Astrocyte (in vitro differentiated cells and primary cell): ENCODE measurements at places on chromosomes 16 and 17.

DNA sequence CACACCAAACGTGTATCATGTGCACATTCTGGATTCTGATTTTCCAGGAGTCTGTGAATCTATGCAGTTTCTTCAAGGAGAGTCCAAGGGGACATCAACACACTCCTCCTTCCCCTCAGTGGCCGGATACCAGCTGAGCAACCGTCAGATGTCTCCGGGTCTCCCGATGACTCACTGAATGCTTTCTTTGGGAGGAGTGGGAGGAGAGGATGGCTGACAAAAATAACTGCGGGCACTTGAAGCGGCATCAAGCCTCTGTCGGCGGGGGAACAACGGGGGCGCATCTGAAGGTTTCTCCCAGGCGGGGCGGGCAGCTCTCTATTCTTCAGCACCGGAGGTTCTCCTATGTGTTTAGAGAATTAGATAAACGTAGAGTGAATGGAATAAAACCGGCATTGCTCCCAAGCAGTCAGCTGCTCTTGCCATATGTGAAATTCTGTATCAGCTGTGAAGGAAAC lies 24.6 kb upstream of the LRRC75A start:
- H3K27ac ChIP-seq = peak overlapping the region; percentile 2
- H3K4me1 ChIP-seq = peaks cover 17% of the 10 kb centered on the region
- H3K4me3 ChIP-seq = peak overlapping the region; percentile 49
- peak; percentile 78 for DNase-seq
- no peaks in the 10 kb centered on the region for H3K27me3 ChIP-seq

DNA sequence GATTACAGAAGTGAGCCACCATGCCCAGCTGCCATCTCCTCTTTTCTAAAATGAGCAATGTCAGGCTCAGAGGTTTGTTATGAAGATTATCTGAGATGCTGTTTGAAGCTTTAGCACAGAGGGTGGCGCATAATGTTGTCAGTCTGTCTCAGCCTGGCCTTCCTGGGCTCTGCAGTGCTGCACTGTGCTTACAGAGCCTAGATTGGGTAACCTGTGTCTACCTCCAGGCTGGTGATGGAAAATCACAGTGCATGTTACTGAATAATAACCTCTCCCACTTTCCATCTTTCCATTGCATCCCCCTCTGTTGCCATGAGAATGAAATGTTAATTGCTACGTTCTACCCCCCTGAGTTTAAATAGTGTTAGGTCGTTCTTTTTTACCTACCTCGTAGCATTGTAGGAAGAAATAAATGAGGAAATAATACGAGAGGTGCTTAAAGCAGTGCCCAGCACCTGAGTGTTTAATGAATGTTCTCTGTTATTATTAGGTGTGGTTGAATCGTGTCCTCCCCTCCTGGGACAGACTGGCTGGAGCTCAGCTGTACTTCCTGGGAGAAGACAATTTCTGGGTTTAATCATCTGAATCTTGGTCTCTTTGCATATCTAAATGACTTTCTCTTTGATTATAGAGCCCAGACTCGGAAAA lies 6.2 kb downstream of the LDAF1 start:
- H3K27me3 ChIP-seq = no peaks in the 10 kb centered on the region
- no peaks in the 10 kb centered on the region for H3K36me3 ChIP-seq
- DNase-seq = no peak
- peaks cover 12% of the 10 kb centered on the region for H3K4me1 ChIP-seq

DNA sequence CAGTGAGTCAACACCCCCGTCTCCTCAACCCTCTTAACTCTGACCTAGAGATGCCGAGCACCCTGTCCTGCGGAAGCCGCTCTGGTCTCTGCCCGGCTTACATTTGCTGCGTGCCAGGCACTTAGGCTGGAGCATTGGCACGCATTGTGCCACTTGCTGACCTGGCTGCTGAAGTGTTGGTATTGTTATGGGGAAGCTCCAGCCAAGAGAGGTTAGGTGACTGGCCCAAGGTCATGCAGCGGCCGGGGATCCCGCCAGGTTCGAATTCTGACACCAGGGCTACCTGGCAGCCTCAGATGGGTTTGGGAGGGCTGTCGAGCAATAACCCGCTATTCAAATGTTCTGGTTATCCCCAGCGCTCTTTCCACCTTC lies 5.0 kb upstream of the HSD17B1 start:
- no peaks in the 10 kb centered on the region for H3K36me3 ChIP-seq
- H3K4me1 ChIP-seq = no peaks in the 10 kb centered on the region
- H3K4me3 ChIP-seq = no peak overlapping the region
- no peak overlapping the region for H3K27ac ChIP-seq

DNA sequence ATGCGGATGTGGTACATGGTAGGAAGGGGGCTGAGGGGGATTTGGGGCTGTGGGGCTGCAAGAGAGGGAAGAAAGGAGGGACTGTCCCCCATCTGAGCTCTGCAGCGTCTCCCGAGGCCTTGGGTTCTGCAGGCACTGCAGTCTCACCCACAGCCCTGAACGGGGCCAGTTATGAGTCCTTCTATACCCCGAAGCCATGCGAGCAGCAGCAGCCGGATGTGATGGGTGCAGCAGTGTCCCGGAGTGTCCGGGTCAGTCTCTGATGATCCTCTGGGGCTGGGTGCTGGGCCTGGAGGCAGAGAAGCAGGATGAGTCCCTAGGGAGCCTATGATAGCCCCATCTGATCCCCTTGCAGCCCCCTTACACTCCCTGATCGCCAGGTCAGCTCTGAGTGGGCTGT lies 41.5 kb downstream of the CPNE2 start:
- H3K4me3 ChIP-seq = no peak overlapping the region
- no peaks in the 10 kb centered on the region for H3K36me3 ChIP-seq
- no peak for DNase-seq

- H3K27me3 ChIP-seq = no peaks in the 10 kb centered on the region
- no peak overlapping the region for H3K27ac ChIP-seq
- DNase-seq = no peak
- H3K4me1 ChIP-seq = peaks cover 5% of the 10 kb centered on the region
- H3K36me3 ChIP-seq = peaks cover 5% of the 10 kb centered on the region
Observed at GRCh38 chr17:2419486-2419885, 18.6 kb upstream of the MNT start.

DNA sequence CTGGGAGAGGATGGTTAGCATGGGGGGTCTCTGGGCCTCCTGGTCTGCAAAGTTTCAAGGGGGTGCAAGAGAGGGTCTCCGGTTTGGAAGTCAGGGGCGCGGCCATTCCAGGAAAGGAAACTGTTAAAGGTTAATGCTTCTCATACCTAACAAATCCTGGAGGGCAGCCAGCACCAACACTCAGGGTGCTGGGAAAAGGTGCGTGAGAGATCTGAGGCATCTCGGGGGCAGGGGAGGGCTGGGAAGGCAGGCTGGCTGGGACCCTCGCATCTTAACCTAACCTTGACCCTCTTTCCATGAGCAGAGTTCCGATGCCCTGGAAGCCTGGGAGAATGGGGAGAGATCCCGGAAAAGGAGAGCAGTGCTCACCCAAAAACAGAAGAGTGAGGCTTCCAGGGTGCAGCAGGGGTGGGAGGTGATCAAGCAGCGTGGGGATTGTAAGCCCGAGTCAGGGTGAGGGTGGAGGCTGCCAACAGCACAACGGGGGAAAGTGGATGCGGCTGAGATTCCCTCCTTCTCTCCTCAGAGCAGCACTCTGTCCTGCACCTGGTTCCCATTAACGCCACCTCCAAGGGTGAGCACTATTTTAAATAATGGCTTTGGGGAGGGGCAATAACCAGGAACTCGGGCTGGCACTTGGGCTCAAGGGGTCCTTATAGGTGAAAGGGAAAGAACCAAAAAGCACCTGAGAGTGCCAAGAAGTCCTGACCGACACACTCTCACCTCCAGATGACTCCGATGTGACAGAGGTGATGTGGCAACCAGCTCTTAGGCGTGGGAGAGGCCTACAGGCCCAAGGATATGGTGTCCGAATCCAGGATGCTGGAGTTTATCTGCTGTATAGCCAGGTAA lies 996 bp downstream of the TNFSF13 start:
- H3K4me3 ChIP-seq = no peak overlapping the region
- H3K36me3 ChIP-seq = peaks cover 1% of the 10 kb centered on the region
- no peak overlapping the region for H3K27ac ChIP-seq
- DNase-seq = no peak
- peaks cover 25% of the 10 kb centered on the region for H3K4me1 ChIP-seq

GRCh38 chr16:56450275-56450985 lies 702 bp downstream of the NUDT21 start:
- no peaks in the 10 kb centered on the region for H3K27me3 ChIP-seq
- H3K27ac ChIP-seq = peak overlapping the region; percentile 83
- peaks cover 18% of the 10 kb centered on the region for H3K36me3 ChIP-seq
